ENCODE measurements at places on chromosomes 4 and X. TPM values are rescaled to one million over a fixed set of nuclear protein-coding genes. Genes with fewer than 3 reads are reported as not detected.

GRCh38 chr4:142671516-142671915 is 174.6 kb downstream of the INPP4B start:
- no peak overlapping the region for H3K27ac ChIP-seq
- H3K36me3 ChIP-seq = peaks cover 14% of the 10 kb centered on the region
- no peaks in the 10 kb centered on the region for H3K27me3 ChIP-seq
- no peak for DNase-seq

- no peak overlapping the region for H3K4me3 ChIP-seq
- no peak for DNase-seq
- no peaks in the 10 kb centered on the region for H3K27me3 ChIP-seq
- no peaks in the 10 kb centered on the region for H3K4me1 ChIP-seq
- no peak overlapping the region for H3K27ac ChIP-seq
- no peaks in the 10 kb centered on the region for H3K36me3 ChIP-seq
Observed at GRCh38 chrX:107485013-107485412, 35.6 kb downstream of the FRMPD3 start.

GRCh38 chr4:183987987-183988392 is 82.9 kb downstream of the STOX2 start:
- no peak overlapping the region for H3K27ac ChIP-seq
- peaks cover 3% of the 10 kb centered on the region for H3K36me3 ChIP-seq
- no peak overlapping the region for H3K4me3 ChIP-seq
- DNase-seq = peak; percentile 53
- H3K4me1 ChIP-seq = peaks cover 2% of the 10 kb centered on the region

DNA sequence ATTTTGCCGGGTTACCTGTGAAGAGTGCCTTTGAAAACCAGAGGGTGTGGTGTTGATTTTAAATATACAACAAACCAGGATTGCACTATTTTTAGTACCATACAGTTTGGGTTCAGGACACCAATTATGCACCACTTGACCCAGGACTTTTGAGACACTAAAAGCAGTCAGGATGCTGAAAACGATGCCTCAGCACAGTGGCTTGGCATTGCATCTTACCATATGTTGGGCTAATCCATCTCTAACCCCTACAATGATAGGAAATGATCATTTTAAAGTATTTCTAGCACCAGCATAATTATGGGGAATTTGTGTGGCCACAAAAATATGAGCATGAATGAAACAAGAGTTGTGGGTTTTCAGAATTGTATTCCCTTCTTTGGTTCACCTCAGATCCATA is 4.1 kb downstream of the IBSP start:
- H3K27me3 ChIP-seq = no peaks in the 10 kb centered on the region
- DNase-seq = no peak
- no peak overlapping the region for H3K27ac ChIP-seq
- H3K4me1 ChIP-seq = no peaks in the 10 kb centered on the region

- peaks cover 20% of the 10 kb centered on the region for H3K4me1 ChIP-seq
- H3K4me3 ChIP-seq = no peak overlapping the region
- H3K27me3 ChIP-seq = no peaks in the 10 kb centered on the region
- no peak for DNase-seq
- H3K27ac ChIP-seq = no peak overlapping the region
- peaks cover 3% of the 10 kb centered on the region for H3K36me3 ChIP-seq
Observed at GRCh38 chrX:136171420-136171819, 24.1 kb downstream of the FHL1 start.

- no peak for DNase-seq
- peaks cover 33% of the 10 kb centered on the region for H3K4me1 ChIP-seq
- no peak overlapping the region for H3K4me3 ChIP-seq
- no peaks in the 10 kb centered on the region for H3K27me3 ChIP-seq
- no peaks in the 10 kb centered on the region for H3K36me3 ChIP-seq
Observed at GRCh38 chr4:13994016-13994415, 366.5 kb upstream of the BOD1L1 start.

LNX1 gene
- total RNA-seq = not detected

DNA sequence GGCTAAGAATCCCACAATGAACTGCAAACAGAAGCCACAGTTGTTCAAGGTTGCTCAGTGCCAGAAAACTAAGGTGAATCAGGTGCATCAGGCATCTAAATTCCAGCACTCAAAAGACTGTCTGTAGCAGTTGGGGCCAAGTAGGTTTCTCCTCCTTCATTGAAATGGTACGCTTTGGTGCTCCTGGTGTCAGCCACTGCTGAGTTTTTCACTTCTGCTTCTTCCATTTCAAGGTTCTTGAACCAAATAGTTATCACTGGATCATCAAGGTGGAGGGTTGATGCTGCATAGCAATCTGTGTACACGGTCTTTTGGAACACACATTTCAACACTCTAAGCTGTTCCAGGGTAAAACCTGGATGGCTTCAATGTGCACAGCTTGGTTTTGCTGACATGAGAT is 74.4 kb downstream of the TMA16 start:
- H3K4me3 ChIP-seq = no peak overlapping the region
- H3K4me1 ChIP-seq = peaks cover 24% of the 10 kb centered on the region
- no peaks in the 10 kb centered on the region for H3K27me3 ChIP-seq
- DNase-seq = no peak
- no peaks in the 10 kb centered on the region for H3K36me3 ChIP-seq
- H3K27ac ChIP-seq = no peak overlapping the region

DNA sequence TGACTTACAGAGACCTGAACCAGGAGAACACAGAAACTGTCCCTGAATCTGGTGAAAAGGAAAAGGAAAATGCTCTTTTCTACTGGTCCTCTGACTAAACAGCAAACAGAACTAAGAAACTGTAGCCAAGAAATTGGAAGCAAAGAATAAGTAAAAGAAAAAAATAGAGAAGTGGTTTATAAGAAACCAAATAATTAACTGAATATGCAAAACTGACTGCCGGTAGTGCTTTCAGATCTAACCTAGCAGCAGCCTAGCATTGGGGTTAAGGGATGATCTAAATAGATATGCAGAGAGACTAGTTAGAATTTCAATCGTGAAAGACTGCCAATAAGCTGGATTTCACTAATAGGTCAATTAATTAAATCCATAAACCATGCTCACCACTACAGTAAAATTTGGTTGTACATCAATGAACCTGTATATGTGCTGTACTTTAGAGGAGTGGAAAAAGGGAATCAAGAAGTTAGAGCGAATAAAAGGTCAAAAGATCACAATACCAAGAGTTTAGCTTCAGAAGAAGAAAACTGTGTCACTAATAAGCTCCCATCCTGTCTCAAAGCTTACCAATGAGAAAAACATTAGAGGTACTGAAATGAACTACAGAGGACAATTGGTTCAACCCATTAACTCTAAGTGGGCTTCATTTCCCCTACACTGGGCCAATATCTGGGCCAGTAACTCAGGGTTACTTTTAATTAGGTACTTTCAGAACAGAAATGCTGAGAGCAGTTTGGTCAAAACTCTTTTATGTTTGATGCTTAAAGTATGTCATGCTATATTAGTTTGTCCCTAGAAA is 53.6 kb downstream of the KLHL13 start:
- H3K4me3 ChIP-seq = no peak overlapping the region
- no peak for DNase-seq
- H3K27ac ChIP-seq = no peak overlapping the region
- H3K27me3 ChIP-seq = no peaks in the 10 kb centered on the region
- peaks cover 2% of the 10 kb centered on the region for H3K36me3 ChIP-seq
- no peaks in the 10 kb centered on the region for H3K4me1 ChIP-seq

SULT1B1 gene
- not detected for total RNA-seq

HEPH gene
- total RNA-seq = 12.2 TPM

- no peak overlapping the region for H3K4me3 ChIP-seq
- H3K4me1 ChIP-seq = peaks cover 6% of the 10 kb centered on the region
- peaks cover 2% of the 10 kb centered on the region for H3K36me3 ChIP-seq
- H3K27ac ChIP-seq = no peak overlapping the region
- no peak for DNase-seq
Observed at GRCh38 chr4:122658377-122658776, 37.5 kb upstream of the IL21 start.

DNA sequence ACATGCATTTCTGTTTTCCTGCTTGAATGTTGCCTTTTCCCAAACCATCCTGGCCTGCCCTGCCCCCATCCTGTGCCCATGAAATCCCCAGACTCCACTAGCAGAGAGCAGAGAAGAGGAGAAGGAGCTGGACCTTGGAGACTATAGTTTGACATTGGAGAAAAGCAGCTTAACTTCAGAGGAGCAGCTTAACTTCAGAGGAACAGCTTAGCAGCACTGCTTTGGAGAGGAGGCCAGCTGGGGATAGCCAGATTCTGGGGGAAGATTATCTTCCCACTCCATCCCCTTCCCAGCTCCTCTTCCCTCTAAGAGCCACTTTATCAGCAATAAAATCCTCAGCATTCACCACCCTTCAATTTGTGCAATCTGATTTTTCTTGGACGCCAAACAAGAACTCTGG is 443.0 kb downstream of the PCDH10 start:
- no peak for DNase-seq
- peaks cover 11% of the 10 kb centered on the region for H3K4me1 ChIP-seq
- no peak overlapping the region for H3K4me3 ChIP-seq
- no peaks in the 10 kb centered on the region for H3K36me3 ChIP-seq

DNA sequence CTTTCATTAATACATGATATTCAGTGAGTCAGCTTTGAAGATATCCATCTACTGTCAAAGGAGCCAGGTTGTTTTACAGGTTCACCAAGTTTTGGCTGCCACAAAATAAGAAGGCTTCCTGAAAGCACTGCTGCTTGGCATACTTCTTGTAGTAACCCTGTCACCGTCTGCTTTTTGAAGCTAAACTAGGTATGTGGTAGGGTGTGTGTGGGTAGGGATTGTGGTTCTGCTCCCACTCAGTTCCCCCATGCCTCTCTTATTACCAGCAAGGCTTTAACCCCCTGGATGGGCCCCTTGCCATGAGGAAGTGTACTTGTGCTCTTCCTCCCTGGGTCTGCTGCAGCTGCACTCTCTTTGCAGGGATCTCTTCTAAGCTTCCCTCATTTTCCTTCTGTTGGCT is 191.2 kb downstream of the BANK1 start:
- no peak overlapping the region for H3K27ac ChIP-seq
- no peaks in the 10 kb centered on the region for H3K4me1 ChIP-seq

DNA sequence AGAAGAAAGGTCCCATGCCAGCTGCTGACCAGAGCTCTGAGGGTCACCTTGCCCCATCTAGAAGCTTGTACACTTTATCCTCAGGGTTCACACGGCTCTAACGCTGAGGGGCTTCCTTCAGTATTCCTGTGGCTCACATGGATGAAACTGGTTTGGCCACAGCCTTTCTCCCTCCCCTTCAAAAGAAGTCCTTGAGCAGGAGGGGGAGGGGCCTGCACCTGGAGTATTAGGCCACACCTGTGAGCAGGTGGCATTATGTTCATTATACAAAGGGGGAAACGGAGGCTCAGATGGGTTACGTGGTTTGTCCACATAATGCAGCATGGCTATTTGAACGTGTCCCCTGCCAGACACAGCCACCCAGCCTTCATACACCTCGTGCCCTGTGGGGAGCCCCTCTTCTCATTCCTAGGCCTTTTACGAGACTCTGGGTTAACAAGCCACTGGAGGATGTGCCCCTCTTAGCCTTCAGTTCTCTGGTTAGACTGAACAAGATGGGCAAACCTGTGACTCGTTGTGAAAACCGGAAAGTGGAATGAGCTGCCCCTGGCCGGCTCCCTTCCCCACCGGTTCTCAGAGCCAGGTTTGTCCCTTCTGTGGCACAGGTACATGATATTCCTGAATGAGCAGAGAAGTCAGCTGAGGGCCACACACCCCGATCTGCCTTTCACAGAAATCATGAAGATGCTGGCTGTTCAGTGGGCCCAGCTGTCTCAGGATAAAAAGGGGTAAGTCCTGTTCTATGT is 27.2 kb upstream of the JAKMIP1 start:
- no peak overlapping the region for H3K4me3 ChIP-seq
- H3K4me1 ChIP-seq = no peaks in the 10 kb centered on the region
- DNase-seq = no peak
- H3K27ac ChIP-seq = no peak overlapping the region
- no peaks in the 10 kb centered on the region for H3K36me3 ChIP-seq

- no peak overlapping the region for H3K27ac ChIP-seq
- H3K4me3 ChIP-seq = no peak overlapping the region
- H3K36me3 ChIP-seq = no peaks in the 10 kb centered on the region
- H3K4me1 ChIP-seq = peaks cover 20% of the 10 kb centered on the region
- no peak for DNase-seq
Observed at GRCh38 chr4:187961171-187961570, 34.4 kb upstream of the ZFP42 start.

DNA sequence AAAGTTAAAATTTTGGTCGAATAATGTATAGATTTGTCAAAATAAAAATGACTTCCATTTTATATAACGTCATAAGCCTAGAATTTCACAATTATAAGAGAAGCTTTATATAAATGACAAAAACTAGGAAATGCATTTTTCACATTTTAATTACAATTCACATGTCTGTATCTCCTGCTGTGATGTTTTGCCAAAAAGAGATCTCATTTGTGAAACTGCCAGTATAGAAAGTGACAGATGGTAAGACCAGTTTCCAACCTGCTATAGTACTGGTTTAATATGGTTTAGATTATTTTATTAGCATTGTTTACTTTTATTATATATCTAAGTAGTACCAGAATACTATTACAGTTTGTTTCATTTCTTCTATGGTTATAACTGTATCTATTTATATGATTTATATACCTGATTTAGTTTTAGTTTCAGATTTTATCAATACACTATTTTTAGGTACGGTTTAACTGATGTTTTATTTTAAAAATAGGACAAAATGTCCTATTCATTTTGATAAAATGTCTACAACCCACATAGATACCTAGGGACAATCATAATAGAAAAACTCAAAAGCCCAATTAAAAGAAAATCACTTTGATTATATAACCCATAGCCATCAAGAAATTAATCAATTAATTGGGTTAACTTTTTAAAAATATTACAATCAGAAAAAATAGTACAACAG is 5.4 kb upstream of the CCSER1 start:
- H3K36me3 ChIP-seq = no peaks in the 10 kb centered on the region
- H3K27ac ChIP-seq = no peak overlapping the region
- H3K4me1 ChIP-seq = peaks cover 6% of the 10 kb centered on the region
- H3K27me3 ChIP-seq = peaks cover 21% of the 10 kb centered on the region
- DNase-seq = no peak

- H3K27ac ChIP-seq = no peak overlapping the region
- H3K4me1 ChIP-seq = no peaks in the 10 kb centered on the region
- no peak for DNase-seq
- H3K27me3 ChIP-seq = no peaks in the 10 kb centered on the region
- peaks cover 35% of the 10 kb centered on the region for H3K36me3 ChIP-seq
Observed at GRCh38 chr4:87366521-87367162, 24.3 kb downstream of the HSD17B11 start.

DNA sequence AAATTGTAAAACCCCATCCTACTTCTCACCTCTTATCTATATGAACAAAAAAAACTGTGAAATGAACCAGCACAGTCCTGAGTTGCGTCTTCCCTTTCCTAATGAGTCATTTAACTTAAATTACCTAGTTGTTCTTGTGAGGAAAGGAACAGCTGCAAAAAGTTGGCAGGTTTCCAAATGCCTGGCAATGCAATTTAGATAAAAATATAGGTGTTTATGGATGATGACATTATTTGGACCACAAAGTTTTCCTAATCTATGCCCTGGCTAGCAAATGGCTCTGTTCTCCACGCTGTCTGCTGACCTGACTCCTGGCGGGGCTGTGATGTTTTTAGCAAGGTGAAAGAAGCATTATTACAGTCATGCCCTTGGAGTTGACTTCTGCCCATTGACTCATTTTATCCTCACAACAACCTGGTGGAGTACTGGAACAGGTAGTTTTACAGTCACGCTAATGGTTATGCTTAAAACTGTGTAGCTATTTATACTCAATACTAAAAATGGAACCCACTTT is 29.8 kb upstream of the RELL1 start:
- H3K4me1 ChIP-seq = peaks cover 14% of the 10 kb centered on the region
- H3K27ac ChIP-seq = no peak overlapping the region
- H3K27me3 ChIP-seq = no peaks in the 10 kb centered on the region
- DNase-seq = no peak

- no peak for DNase-seq
- no peaks in the 10 kb centered on the region for H3K4me1 ChIP-seq
- H3K27me3 ChIP-seq = no peaks in the 10 kb centered on the region
Observed at GRCh38 chr4:74021601-74022000, 16.9 kb downstream of the CXCL3 start.

Data from neural crest cell (in vitro differentiated cells).